ENCODE measurements at places on chromosomes 7 and 10.

DNA sequence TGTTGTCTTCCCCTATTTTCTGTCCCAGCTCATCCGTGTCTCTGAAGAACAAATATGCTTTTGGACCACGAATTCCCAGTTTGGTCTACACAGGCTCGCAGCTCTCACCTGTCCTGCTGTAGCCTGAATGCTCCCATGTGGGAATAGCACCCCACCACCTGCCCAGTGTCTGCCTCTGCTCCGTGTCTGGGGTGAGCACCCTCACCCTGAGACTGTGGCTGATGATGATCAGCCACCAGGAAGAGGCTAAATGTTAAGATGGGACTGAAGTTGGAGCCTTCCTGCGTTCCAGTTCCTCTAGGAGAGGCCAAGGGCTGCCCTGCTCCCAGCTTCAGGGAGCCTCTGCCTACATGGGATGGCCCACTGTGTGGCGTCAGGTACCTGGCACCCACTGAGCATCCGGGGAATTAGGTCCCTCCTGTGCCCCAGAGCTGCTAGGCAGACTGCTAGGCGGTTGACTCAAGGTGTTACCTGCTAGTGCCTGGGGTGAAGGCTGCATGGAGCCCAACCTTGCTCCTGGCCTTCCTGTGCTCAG lies 3.7 kb downstream of the PGAM2 start:
- no peak for DNase-seq

- no peak for DNase-seq
These were observed 2.3 kb upstream of the SCRN1 start for GRCh38 chr7:29991937-29992336.

DNA sequence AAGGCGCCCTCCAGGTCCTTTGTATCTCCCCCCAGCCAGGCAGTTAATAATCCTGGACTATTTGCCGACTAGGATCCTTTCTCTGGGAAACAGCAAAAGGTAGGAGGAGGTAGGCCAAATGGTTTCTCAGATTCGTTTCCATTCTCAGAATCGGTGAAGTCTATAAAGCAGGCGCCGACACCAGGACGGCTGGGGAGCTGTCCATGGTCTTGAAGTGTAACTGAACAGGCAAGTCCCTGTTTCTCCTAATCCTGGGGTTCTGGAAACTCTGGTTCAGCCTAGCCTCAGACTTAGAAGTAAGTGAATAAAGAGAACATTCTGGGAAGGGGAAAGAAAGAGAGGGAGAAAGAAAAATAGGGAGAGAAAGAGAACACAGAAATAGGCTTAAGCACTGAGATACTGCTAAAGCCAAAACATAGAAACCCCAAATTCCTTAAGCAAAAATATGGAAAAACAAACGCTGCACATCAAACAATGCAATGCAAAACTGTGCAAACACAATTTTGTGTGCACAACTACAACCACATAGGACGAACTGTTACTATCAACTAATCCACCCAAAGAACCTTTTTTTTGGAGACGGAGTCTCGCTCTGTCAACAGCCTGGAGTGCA lies 11.1 kb upstream of the INA start:
- DNase-seq = no peak

- peak; percentile 54 for DNase-seq
These were observed 765 bp downstream of the PFKFB3 start for GRCh38 chr10:6203331-6204062.

- no peak for DNase-seq
These were observed 11.9 kb upstream of the SFR1 start for GRCh38 chr10:104109908-104110662.

GRCh38 chr7:32255036-32255435 lies 184.8 kb upstream of the PDE1C start:
- peak; percentile 99 for DNase-seq

- peak; percentile 74 for DNase-seq
These were observed 58.2 kb upstream of the ANTXRL start for GRCh38 chr10:46228563-46229071.

DNA sequence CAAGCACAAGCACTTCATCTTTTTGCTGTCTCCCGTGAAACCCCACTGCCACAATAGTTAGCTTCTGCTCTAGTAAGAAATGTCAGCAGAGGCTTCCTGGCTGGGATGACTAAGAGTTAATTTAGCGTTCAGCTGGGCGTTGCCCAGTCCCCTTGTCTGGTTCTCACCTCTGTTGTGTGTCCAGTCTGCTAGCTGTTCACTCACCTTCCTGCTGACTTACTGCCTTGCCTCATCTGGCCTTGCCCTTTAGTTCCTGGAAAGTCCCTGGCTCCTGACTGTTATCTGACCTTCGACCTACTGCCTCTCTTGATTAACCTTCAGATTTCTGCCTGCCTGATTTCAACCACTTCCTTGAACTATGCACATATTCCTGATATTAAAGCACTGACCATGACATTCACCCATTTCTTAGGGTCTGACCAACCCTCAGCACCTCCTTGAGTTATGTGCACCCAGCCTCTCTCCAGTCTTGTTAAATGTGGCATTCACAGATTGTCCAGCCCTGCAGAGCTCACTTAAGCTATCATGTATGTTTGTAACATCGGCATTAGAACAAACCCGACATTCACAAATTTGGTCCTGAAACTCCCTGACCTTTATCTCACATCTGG lies 30.3 kb downstream of the C7orf33 start:
- no peak for DNase-seq

GRCh38 chr10:5498791-5499492 lies 428 bp downstream of the CALML5 start:
- no peak for DNase-seq

DNA sequence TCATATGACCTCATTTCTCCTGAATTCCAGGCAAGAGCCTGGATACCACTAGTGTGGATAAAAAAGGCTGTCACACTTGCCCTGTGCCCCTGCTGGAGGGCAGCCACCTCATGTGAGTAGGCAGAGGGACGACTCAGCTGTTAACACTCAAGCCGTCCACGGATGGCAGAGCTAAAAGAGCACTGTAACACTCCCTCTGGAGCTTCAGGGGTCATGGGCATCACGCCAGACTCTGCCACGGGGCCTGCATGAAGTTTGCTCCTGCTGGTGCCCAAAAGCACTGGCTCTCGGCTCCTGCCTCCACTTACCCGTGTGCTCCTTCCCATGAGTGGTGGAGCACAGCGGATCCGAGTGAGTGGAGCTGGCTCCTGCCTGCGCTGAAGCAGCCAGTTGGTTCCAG lies 919.8 kb upstream of the C7orf33 start:
- DNase-seq = no peak

GRCh38 chr7:2156756-2157472 lies 75.8 kb downstream of the MAD1L1 start:
- no peak for DNase-seq

DNA sequence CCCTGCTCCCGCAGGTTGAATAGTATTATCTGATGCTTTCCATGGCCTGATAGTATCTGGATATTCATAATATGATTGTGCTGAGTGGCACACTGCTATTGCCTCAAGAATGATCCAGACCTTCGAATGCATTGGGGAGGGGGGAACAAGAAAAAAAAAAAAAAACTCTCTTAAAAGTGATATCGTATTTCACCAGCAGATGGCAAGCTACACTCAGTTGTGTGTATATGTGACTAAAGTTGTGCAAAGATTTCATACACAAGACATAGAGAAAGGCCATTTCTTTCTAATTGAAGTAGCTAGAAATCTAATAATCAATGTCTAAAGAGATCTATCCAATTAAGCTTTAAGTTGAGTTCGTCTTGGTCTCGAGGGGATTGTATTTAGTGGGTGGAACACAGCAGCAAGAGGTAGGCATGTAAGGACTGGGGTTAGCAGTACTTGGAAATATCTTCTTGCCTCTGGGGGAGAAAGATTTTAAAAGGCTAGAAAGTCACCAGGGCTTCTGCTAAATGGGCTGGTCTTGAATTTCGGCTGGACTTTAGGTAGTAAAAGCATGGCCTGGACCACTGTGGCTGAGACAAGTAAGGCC lies 15.3 kb downstream of the SFRP4 start:
- peak; percentile 72 for DNase-seq

GRCh38 chr7:47670729-47671128 lies 88.8 kb upstream of the TNS3 start:
- no peak for DNase-seq

DNA sequence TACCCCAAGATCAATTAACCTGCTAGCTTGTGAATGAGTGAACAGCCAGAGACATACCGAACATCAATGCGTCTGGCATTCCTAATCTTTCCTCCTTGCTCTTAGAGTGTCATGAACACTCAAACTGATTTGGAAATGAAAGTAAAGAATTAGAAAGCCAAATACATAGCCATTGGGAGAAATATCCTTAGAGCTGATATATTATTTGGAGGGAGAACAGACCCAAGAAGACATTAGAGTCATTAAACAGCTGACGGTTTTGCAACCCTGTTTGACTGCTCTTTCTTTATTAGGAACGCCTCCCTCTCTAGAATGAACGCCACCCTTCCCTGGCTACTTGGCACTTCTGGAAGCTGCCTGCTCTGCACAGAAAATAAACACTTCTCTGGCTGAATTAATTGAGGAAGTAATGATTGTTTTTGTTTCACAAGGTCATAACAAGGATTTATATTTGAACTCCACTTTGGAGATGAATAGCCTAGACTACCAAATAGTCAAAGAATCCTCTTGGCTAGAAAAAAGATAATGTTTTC lies 42.8 kb downstream of the CTTNBP2 start:
- no peak for DNase-seq

GRCh38 chr7:87474533-87475358 lies 734 bp downstream of the ABCB4 start:
- DNase-seq = peak; percentile 12

DNA sequence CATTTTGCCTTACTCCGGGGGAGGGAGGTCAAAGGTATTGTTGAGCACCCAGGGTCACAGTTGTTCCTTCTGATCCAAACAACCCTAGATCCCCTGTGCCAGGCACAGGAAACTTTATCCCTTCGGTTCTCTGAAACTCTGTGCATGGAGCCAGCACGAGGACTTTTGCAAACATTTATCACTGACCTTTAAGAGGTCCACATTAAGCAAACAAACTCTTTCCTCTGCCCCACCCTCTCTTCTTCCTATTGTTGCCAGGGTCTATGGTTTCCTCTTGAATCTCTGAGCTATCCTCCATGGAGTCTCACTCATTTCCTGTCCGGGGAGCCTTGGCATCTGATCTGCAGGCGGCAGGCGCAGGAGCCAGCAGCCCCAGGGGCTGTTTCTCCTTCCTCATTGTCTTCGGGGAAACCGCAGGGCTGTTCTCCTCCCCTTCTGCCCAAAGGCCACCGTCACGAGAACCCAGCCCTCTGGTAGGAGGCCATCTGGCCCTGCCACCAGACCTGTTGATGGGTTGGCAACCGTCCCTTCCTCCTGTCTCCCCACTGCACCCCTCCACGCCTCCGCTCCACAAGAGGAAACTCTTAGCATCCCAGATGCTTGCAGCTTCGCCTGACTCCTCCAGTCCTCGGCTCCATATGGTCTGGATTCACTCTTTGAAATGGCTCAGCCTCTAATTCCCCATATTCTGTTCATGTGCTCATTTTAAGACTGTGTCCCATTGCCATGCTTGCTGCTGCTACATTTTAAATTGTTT lies 327.3 kb upstream of the NRP1 start:
- no peak for DNase-seq
